ENCODE measurements at places on chromosomes 3 and 15. TPM values are rescaled to one million over a fixed set of nuclear protein-coding genes. Genes with fewer than 3 reads are reported as not detected.
A peak's percentile ranks its signal among the peaks of the same experiment; 100 is the strongest.

GRCh38 chr3:141292356-141293058, 60.9 kb downstream of the PXYLP1 start:
- no peak overlapping the region for H3K27ac ChIP-seq
- peaks cover 20% of the 10 kb centered on the region for H3K4me1 ChIP-seq
- no peak overlapping the region for H3K4me3 ChIP-seq
- no peak for DNase-seq

- H3K36me3 ChIP-seq, result no peaks in the 10 kb centered on the region
- H3K27me3 ChIP-seq, result no peaks in the 10 kb centered on the region
- H3K4me3 ChIP-seq, result no peak overlapping the region
- H3K4me1 ChIP-seq, result no peaks in the 10 kb centered on the region
- H3K27ac ChIP-seq, result no peak overlapping the region
- no peak for DNase-seq
These were observed 18.1 kb upstream of the RAF1 start for GRCh38 chr3:12681943-12682390.

DNA sequence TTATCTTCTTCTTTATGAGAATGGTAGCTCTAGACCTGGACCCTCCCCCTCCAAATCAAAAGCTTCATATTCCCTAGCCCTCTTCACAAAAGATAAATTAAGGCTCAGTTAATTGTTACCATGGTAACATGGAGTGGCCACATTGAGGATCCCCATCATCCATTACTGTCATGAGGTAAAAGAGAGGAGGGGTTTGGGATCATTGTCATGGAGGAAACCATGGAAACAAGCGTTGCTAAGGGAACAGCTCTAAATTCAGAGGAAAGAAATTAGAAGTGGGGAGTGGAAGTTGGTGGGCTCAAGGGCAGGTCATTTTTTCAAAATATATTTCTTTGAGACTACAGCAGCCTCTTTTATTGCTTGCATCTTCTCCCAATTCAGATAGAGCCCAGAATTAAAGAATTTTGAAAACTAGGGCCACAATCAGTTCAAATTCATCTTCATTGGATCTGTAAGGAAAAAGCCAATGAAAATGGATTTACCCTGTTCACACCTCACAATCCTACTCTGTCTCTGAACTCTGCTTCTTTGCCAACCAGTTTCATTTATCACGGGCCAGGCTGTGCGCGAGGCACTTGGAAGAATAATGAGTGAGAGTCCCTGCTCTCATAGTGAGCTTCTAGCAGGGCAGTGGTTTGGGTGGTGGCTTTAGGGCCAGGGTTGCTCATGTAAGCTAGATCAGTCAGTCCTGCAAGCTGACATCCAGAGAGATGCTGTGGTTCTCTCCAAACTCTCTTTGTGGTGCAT, 11.6 kb upstream of the AEN start:
- H3K4me1 ChIP-seq, result no peaks in the 10 kb centered on the region
- no peak overlapping the region for H3K27ac ChIP-seq
- DNase-seq, result no peak
- H3K36me3 ChIP-seq, result no peaks in the 10 kb centered on the region
- H3K4me3 ChIP-seq, result no peak overlapping the region

GRCh38 chr3:7437231-7437630, 576.3 kb downstream of the GRM7 start:
- no peaks in the 10 kb centered on the region for H3K36me3 ChIP-seq
- no peak overlapping the region for H3K4me3 ChIP-seq
- no peaks in the 10 kb centered on the region for H3K4me1 ChIP-seq
- H3K27me3 ChIP-seq, result no peaks in the 10 kb centered on the region

- no peak for DNase-seq
- no peaks in the 10 kb centered on the region for H3K36me3 ChIP-seq
- H3K27ac ChIP-seq, result no peak overlapping the region
- no peaks in the 10 kb centered on the region for H3K27me3 ChIP-seq
- H3K4me3 ChIP-seq, result no peak overlapping the region
- H3K4me1 ChIP-seq, result no peaks in the 10 kb centered on the region
These were observed 107.1 kb downstream of the MECOM start for GRCh38 chr3:169556349-169556870.

DNA sequence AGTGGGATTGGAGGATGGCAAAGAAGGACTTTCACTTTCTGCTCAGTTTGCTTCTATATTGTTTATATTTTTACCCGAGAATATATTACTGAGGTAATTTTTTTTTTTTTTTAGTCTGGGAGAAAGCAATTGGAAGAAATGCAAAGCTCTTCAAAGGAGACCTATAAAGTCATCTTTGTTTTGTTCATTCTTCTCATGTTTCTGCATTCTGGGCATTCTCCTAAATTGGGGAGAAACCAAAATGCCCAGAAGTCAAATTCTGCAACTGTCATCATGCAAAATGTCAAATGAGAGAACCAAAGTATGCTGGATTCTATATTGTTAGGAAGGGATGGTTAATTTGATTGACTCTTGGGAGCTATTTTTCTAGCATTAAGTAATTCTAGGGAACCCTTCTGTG, 168.3 kb upstream of the TSC22D2 start:
- H3K4me1 ChIP-seq, result no peaks in the 10 kb centered on the region
- H3K4me3 ChIP-seq, result no peak overlapping the region
- no peak overlapping the region for H3K27ac ChIP-seq
- no peak for DNase-seq

DNA sequence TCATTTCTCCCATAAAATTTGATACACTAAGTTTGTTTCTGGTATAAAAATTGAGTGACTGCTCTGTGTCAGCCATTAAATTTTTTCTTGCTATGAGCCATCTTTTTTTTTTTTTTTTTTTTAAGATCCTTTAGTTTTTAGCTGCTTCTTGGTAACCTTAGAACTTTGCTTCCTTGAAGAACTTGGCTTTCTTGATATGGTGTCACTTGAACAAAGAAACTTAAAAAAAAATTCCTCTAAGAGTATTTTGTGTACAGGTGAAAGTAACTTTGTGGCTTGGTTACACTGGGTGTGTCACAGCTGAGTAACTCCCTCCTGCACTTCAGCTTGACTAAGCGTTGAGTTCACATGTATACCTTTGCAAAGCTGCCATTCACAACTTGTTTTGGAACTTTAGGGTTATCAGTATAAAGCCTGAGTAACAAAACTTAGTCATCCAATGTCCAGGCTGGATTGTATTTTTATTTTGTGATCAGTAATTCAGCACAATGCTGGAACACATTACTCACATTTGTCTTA, 6.5 kb downstream of the CHD2 start:
- H3K4me3 ChIP-seq, result peak overlapping the region; percentile 93
- H3K27me3 ChIP-seq, result no peaks in the 10 kb centered on the region
- peaks cover 38% of the 10 kb centered on the region for H3K36me3 ChIP-seq

- H3K4me3 ChIP-seq, result no peak overlapping the region
- DNase-seq, result no peak
- H3K27ac ChIP-seq, result no peak overlapping the region
- H3K27me3 ChIP-seq, result no peaks in the 10 kb centered on the region
These were observed 34.6 kb downstream of the SENP5 start for GRCh38 chr3:196902296-196902695.

- H3K27ac ChIP-seq, result no peak overlapping the region
- no peaks in the 10 kb centered on the region for H3K36me3 ChIP-seq
- no peak for DNase-seq
- no peak overlapping the region for H3K4me3 ChIP-seq
- H3K27me3 ChIP-seq, result no peaks in the 10 kb centered on the region
These were observed 65.5 kb upstream of the ST8SIA2 start for GRCh38 chr15:92328207-92328606.

C15orf39 gene
- 46.1 TPM for total RNA-seq

REC114 gene
- total RNA-seq, result not detected
